ENCODE measurements at places on chromosomes 5 and 9. TPM values are rescaled to one million over a fixed set of nuclear protein-coding genes. Genes with fewer than 3 reads are reported as not detected.

CREBRF gene
- total RNA-seq = 22.9 TPM

DNA sequence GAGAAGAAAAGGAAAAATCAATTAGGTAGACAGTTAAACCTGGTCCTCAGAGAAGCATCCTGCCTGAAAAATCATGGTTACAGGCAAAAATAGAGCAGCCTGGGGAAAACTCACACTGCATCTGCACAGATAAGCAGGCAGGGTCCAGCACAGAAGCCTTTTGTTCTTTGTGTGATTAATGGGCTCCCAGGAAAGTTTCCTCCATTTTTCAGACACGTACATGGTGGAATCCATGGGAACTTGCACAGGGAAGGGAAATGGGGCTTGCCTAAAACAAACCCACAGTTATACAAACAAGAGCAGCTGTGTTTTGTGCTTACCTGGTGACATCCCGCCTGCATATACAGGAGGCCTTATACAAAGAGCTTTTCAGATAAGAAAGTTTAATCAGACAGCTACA is 243.9 kb upstream of the ATP10B start:
- DNase-seq = no peak

IFNA21 gene
- not detected for total RNA-seq

GRCh38 chr9:99818500-99818899 is 3.2 kb upstream of the NR4A3 start:
- no peak for DNase-seq

- DNase-seq = peak; percentile 52
Measured at GRCh38 chr5:135244620-135245021, 154.4 kb downstream of the MACROH2A1 start.

DNA sequence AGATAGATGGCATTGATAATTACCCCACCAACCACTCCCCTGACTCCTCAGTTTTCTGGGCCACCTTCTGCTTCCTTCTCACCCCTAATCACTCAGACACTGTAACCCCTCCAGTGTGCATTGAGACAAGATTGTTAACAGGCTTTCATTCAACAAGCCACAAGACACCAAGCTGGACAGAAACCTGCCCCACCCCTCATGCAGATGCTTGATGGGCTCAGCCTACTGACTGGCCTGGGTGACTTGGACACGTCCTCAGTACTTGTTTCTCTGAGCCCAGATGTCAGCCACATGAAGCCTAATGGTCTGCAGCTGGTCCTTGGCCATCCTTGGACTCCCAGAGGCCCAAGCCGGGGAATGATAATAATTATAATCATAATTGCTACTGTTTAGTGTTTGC is 71.4 kb upstream of the SMIM23 start:
- DNase-seq = no peak

GRCh38 chr9:107274096-107274495 is 9.0 kb upstream of the RAD23B start:
- DNase-seq = no peak

DNA sequence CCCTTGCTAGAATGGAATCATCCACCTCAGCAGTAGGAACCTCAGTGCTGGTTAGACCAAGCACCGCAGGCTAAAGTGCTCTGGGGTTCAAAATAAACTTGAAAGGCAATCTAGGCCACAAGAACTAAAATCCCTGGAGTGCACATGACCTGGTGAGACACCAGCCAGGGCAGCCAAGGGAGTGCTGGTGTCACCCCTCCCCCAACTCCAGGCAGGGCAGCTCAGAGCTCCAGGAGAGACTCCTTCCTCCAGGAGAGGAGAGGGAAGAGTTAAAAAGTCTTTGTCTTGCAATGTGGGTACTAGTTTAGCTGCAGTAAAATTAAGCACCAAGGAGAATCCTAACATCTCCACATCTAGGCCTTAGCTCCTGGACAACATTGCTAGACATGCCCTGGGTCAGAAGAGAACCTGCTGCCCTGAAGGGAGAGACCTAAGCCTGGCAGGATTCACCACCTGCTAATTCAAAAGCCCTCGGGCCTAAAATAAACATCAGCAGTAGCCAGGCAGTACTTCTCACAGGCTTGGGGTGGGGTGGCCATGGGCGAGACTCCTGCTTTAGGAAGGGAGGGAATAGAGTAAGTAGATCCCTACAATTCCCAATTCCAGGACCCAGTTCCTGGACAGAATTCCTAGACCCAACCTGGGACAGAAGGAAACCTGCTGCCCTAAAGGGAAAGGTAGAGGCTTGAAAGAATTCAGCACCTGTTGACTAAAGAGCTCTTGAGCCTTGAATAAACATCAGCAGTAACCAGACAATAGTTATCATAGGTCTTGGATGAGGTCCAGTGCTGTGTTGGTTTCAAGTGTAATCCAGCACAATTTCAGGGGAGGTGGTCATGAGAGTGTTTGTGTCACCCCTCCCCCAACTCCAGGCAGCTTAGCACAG is 25.8 kb downstream of the UGT3A2 start:
- DNase-seq = no peak

NOL6 gene
- 40.4 TPM for total RNA-seq

CATSPER3 gene
- total RNA-seq = not detected

- DNase-seq = no peak
Measured at GRCh38 chr5:127586811-127587210, 62.1 kb upstream of the CTXN3 start.

- no peak for DNase-seq
Measured at GRCh38 chr9:90783552-90783951, 18.1 kb upstream of the SYK start.

KDM4C gene
- 113 TPM for total RNA-seq

DNA sequence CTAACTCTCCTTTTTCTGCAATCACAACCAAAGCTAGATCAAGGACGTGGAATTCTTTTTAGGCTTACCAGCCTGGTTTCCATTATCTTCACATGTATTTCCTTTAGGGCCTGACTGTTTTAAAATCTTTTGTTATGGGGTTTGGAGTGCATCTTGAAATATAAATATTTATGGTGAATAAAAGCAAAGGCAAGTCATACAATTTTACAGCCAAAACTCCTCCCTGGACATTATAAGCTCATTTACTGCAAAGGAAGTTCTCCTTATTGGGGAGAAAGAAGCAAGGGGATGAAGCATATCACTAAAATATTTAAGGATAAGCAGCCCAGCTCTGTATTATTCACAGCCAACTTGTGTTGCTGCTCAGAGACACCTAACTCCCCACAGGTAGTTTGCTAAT is 132.2 kb upstream of the TARS1 start:
- no peak for DNase-seq

LRRC19 gene
- not detected for total RNA-seq

MLANA gene
- total RNA-seq = 47.4 TPM
